ENCODE measurements at places on chromosomes 16 and 17.

GRCh38 chr17:72813481-72813880, 279.0 kb downstream of the SLC39A11 start:
- DNase-seq = no peak

GRCh38 chr17:19533718-19534561, at the start of gene SLC47A1:
Gene SLC47A1 (plus strand): TSS chr17:19533854. CDS start chr17:19533940, 86 bp downstream.
- no peak for DNase-seq

- no peak for DNase-seq
Measured at GRCh38 chr17:74832421-74832820, 27.3 kb downstream of the GRIN2C start.

DNA sequence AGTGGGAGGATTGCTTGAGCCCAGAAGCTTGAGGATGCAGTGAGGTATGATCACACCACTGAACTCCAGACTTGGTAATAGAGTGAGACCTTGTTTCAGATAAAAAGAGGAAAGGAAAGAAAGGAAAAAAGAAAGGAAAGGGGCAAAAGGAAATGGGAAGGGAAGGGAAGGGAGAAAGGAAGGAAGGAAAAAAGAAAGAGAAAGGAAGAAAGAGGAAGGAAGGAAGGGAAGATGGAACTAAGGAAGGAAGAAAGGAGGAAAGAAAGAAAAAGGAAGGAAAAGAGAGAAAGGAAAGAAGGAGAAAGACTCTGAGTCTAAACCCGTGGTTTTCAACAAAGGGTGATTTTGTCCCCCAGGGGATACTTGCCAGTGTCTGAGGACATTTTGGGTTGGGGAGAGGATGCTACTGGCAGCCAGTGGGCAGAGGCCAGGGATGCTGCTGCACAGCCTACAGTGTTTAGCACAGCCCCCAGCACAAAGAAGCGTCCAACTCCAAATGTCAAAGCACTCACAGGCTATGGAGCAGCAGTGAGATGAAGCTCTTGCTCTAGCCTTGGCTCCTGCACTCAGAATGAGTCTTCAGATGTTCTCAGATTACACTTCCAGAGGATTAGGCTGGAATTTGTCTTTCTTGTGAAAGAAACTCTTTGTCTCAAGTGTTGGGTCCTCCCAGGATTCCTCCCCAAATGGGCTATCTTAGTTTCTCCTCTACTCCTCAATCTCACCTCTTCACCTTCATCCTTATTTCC, 64.2 kb downstream of the BMERB1 start:
- no peak for DNase-seq

- DNase-seq = no peak
Measured at GRCh38 chr17:80826955-80827645, 164.5 kb upstream of the CHMP6 start.

- no peak for DNase-seq
Measured at GRCh38 chr16:13291591-13292333, 390.4 kb downstream of the SHISA9 start.

DNA sequence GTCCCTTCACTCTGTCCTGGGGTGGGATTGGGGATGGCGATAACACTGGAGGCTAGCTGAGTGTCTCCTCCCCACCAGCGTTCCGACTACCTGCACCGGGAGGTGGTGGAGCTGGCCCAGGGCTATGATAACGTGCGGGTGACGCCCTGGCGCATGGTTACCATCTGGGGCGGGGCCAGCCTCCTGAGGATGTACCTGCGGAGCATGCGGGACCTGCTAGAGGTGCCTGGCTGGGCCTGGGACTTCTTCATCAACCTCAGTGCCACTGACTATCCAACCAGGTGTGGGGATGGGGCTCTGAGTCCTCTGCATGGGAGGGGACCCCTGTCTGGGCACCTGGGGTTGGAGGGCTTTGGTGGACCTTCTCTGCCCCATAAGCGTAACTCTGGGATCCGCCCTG, 8.8 kb downstream of the XYLT2 start:
- DNase-seq = no peak

- peak; percentile 78 for DNase-seq
Measured at GRCh38 chr16:85350973-85351372, 238.7 kb upstream of the CIBAR2 start.

DNA sequence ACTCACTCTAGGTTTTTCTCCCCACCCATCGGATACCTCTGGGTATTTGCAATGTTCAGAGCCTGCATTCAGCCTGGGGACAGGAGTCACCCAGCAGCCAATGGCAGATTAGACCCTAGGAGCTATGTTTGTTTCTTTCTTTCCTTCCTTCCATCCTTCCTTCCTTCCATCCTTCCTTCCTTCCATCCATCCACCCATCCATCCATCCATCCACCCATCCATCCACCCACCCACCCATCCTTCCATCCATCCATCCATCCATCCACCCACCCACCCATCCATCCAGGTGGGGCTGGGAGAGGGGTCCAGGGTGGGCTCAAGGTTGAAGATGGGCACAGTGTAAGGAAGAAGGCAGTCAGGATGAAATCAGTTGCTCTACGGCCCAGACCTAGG, 39.9 kb downstream of the TIMM22 start:
- DNase-seq = no peak

GRCh38 chr16:63244631-63245030, 1208.4 kb upstream of the CDH8 start:
- no peak for DNase-seq

- no peak for DNase-seq
Measured at GRCh38 chr17:82328141-82328993, 5.2 kb downstream of the SECTM1 start.

GRCh38 chr17:2995377-2995776, 68.0 kb downstream of the OR1D5 start:
- DNase-seq = no peak

DNA sequence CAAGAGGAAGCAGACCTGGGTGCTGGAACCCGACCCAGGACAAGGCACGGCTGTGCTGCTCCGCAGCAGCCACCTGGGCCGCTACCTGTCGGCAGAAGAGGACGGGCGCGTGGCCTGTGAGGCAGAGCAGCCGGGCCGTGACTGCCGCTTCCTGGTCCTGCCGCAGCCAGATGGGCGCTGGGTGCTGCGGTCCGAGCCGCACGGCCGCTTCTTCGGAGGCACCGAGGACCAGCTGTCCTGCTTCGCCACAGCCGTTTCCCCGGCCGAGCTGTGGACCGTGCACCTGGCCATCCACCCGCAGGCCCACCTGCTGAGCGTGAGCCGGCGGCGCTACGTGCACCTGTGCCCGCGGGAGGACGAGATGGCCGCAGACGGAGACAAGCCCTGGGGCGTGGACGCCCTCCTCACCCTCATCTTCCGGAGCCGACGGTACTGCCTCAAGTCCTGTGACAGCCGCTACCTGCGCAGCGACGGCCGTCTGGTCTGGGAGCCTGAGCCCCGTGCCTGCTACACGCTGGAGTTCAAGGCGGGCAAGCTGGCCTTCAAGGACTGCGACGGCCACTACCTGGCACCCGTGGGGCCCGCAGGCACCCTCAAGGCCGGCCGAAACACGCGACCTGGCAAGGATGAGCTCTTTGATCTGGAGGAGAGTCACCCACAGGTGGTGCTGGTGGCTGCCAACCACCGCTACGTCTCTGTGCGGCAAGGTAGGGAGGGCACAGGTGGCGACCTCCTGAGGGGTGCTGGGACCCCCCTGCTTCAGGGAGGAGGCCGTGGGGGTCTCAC, 667 bp downstream of the FSCN2 start:
- DNase-seq = no peak

GRCh38 chr17:28396635-28397239, 9.3 kb downstream of the SLC46A1 start:
- DNase-seq = no peak

DNA sequence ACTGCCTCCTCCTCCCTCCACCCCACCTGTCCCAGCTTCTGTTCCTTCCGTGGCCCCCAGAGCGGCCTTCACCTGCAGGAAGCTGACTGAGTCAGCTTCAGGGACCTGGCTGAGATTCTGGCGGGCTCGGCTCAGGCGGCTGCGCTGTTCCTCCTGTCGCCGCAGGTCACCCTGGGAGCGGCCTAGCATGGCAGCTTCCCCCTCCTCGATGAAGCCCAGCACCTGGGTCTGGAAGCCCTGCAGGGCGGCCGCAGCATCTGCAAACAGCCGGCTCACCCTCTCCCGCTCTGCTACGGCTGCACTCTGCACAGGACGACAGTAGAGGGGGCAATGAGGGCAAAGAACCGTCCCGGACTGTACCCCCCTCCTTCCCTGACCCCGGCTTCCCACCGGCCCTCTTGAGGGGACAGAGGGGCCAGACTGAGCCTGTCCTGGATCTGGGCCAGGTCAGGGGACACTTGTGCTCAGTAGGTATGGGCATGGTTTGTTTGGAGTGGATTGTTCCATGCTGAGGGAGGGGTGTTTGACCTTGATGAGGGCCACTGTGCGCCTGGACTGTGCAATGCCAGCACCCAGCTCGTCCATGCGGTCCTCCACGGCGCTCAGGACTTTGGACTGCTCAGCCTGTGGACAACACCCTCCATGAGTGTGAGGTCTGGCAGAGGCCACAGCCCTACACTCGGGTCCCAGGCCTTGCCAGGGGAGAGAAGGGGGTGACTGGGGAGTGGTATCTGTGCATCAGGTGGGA, 2.0 kb downstream of the TRIM47 start:
- no peak for DNase-seq

DNA sequence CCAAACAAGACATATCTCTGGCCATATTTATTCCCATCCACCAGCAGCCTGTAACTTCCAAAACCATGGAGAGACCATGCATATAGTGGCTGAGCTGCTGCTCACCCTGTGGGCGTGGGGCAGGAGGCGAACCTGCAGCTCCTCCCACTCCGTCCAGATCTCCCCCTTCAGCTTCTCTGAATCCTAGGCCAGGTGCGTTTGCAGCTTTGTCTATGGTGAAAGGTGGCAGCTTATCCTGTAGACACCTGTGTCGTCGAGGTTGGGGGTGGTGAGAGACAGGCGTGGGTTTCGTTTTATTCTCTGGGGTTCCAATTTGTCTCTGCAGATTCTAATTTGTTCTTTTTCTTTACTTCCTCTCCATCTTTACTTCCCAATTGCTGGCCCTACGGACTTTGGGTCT, 9.7 kb upstream of the ANKS4B start:
- no peak for DNase-seq

DNA sequence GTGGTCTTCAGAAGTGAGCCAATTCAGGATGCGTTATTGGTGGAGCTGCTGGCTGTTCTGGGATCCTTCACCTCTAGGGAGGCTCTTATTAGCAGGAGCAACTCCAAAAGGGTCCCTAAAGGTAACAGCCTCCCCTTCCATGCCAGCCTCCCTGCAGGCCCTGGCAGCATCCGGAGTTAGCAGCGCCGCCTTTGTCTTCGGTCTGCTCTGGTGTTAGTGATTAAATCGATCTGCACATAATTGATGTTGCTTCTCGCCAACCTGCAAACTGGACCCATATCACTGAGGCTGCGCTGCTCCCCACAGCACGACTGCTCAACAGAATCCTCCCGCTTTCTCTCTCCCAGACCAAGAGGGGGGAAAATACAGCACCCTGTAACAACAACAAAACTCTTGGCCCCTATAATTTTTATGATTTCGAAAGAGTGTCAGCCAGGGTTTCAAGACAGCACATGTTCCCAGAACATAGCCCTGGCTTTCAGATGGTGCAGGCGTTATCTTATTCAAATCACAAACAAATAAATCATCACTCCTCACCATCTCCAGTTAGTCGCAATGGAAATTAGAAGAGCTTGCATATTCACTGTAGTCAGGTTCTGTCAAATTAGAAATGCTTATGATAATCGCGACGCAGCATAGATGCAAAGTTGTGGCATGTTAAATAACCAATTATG, 76.0 kb downstream of the IRX3 start:
- DNase-seq = no peak

- no peak for DNase-seq
Measured at GRCh38 chr16:13835387-13835786, 84.6 kb upstream of the ERCC4 start.

GRCh38 chr16:17258848-17259713, 211.7 kb downstream of the XYLT1 start:
- DNase-seq = no peak

GRCh38 chr16:25256695-25257469, 763 bp downstream of the ZKSCAN2 start:
- no peak for DNase-seq

GRCh38 chr17:50144845-50145531, 5.5 kb downstream of the PPP1R9B start:
- DNase-seq = no peak

GRCh38 chr16:85625485-85626117, 12.5 kb downstream of the GSE1 start:
- no peak for DNase-seq

GRCh38 chr16:86512301-86512859, 2.1 kb downstream of the FOXF1 start:
- no peak for DNase-seq

DNA sequence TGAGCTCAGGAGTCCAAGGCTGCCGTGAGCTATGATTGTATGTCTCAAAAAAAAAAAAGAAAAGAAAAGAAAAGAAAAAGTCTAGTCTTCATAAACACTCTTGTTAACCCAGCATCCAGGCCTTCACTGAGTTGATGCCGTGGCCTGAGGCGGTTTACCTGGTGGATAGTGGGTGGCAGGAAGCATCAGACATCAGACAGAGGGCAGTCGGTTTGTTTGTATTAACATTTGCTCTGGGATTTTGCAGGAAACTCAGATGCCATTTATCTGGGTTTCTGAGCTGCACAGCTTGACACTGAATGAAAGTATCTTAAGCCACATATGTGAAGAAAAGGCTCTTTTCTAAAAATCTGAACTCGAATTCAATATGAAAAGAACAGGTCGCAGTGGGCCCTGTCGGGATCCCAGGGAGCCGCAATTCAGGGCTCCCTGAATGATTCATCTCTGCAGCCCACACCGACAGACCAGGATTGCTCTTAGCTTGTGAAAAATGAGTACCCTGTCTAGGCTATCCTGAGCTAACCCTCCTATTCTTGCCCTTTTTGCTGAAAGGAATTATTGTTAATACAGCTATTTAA, 1.1 kb upstream of the DBNDD1 start:
- DNase-seq = no peak

DNA sequence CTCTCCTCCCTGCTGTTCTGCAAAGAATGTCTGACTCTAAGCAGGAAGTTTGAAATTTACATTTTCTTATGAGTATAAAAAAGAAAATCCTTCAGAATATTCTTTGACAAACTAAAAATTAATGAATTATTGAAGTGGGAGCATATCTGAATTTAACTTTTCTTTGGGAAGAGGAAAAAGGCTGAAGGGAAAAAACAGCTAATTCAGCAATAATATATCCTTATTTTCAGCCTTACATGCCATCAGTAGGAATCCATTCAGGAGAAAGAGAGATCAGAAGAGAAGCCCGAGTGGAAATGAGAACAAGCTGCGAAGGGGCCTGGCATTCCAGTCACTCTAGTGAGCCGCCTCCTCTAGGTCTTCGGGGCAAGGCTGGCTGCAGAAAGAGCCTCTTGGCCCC, 41.7 kb upstream of the BCAR1 start:
- no peak for DNase-seq

DNA sequence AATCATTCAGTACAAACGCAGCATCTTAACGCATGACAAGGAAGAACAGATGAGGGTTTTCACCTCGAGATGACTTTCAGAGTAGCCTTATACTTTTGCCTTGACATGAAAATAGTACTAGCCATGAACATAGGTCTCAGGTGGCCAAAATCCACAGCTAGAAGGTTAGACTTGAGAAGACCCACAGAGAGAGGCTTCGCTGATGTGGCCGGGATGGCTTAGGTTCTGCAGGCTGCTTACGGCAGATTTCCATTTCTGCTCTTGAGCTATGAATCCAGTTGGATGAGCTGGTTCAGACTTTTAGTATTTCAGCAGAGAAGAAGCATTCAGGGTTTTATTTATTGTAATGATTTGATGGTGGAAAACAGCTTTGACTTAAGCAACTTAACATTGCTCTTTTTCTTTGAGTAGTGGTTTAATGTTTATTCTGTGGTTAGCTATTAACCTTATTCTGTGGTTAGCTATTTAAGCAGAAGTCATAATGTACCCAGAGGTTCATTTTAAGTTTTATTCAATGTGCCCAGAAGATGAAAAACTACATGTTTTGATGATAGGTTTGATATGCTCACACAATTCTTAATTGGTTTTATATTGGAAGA, 7.6 kb downstream of the KRT24 start:
- DNase-seq = peak; percentile 32

GRCh38 chr17:44878627-44879221, 20.5 kb downstream of the EFTUD2 start:
- DNase-seq = no peak

Measured in epithelial cell of proximal tubule (primary cell).